HFFc6 (cell line): ENCODE measurements at places on chromosomes 6 and 20.

DNA sequence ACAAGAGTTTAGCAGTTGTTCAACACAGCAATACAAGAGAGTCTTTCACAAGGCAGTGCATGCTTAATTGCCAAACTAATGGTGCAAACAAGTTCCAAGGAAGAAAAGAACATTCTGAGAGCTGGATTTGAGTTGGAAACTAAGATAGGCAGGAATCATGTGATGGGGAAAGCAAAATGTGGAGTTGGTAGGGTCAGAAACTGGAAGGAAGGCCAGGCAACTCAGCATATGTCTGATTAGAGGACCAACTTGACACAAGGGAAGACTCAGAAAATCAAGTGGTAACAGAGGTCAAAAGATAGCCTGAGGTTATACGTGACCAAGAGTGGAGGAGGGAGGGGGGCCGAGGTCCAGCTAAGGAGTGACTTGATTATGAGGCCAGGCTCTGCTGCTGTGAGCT lies 117.3 kb downstream of the SMLR1 start:
- H3K27ac ChIP-seq: no peak overlapping the region
- H3K4me3 ChIP-seq: no peak overlapping the region
- DNase-seq: no peak

DNA sequence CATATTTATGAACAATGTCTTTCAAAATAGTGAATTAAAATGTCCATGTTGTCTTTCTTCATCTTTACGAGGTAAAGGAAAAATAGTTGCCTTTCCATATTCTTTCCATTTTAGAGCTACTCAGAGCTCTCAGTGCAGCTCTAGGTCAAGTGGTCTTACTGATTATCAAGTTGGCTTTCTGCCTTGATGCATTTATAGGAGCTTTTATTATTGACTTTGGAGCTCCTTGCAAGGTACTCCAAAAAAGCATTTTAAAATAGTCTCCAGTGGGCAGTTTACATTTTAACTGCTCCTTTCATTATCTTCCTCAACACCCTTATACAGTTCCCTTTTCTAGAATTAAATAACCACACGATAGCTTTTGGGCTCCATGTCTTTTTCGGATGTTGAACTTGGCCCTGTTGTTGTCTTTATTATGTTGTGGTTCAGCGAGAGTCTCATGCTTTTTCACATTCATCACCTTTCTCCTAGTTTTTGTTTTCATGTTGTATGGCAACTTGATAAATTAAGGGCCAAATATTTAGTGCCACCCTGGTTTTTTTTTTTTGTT lies 122.9 kb downstream of the CLIC5 start:
- H3K27ac ChIP-seq: no peak overlapping the region
- no peak overlapping the region for H3K4me3 ChIP-seq
- peaks cover 11% of the 10 kb centered on the region; the same call in 1 of the 2 replicates for H3K4me1 ChIP-seq
- no peak for DNase-seq
- H3K36me3 ChIP-seq: no peaks in the 10 kb centered on the region

- no peaks in the 10 kb centered on the region for H3K36me3 ChIP-seq
- H3K4me3 ChIP-seq: no peak overlapping the region
- H3K4me1 ChIP-seq: peaks cover 42% of the 10 kb centered on the region
Observed at GRCh38 chr6:45920819-45921511, 94.7 kb downstream of the CLIC5 start.

GRCh38 chr6:143125864-143126573 lies 65.3 kb downstream of the AIG1 start:
- H3K4me1 ChIP-seq: peaks cover 23% of the 10 kb centered on the region
- H3K27me3 ChIP-seq: no peaks in the 10 kb centered on the region; the same call in 1 of the 2 replicates
- peak; percentile 34 for DNase-seq
- no peak overlapping the region for H3K4me3 ChIP-seq

DNA sequence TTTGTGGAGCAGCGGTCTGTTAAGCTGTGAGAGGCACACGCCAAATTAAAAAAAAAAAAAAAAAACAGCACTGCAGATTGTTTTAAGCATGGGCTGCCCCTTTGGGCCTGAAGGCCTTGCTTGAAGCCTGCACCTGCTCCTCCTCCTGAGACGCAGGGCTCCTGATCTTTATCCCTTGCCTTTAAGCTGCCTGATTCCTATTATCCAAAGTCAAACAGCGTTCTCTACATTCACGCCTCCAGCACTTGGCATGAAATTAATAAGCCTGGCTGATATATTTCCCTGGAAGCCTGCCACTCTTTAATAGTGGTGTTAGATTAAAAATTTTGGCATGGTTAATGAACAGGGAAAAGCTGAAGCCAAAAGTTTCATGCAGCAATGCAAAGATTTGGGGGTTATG lies 163.9 kb downstream of the FAXC start:
- DNase-seq: no peak
- no peaks in the 10 kb centered on the region for H3K36me3 ChIP-seq
- H3K27me3 ChIP-seq: no peaks in the 10 kb centered on the region
- H3K27ac ChIP-seq: no peak overlapping the region
- H3K4me3 ChIP-seq: no peak overlapping the region

- DNase-seq: no peak
- no peaks in the 10 kb centered on the region for H3K36me3 ChIP-seq
- no peak overlapping the region for H3K27ac ChIP-seq
Observed at GRCh38 chr20:46331611-46332361, 23.5 kb upstream of the CDH22 start.

DNA sequence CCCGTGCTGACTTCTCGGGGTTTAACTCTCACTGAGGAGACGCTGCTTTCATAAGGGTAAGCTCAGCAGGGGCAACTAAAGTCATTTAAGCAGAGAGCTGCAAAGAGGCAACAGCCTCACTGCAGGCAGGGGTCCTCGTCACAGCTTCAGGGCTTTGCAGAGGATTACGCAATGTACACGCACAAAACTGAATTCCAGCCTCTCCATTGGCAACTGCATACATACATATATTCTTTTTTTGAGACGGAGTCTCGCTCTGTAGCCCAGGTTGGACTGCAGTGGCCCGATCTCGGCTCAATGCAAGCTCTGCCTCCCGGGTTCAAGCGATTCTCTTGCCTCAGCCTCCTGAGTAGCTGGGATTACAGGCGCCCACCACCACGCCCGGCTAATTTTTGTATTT lies 2.4 kb downstream of the GMEB2 start:
- no peak for DNase-seq
- peaks cover 15% of the 10 kb centered on the region for H3K36me3 ChIP-seq
- H3K27ac ChIP-seq: no peak overlapping the region
- H3K4me3 ChIP-seq: no peak overlapping the region; the same call in 1 of the 2 replicates

DNA sequence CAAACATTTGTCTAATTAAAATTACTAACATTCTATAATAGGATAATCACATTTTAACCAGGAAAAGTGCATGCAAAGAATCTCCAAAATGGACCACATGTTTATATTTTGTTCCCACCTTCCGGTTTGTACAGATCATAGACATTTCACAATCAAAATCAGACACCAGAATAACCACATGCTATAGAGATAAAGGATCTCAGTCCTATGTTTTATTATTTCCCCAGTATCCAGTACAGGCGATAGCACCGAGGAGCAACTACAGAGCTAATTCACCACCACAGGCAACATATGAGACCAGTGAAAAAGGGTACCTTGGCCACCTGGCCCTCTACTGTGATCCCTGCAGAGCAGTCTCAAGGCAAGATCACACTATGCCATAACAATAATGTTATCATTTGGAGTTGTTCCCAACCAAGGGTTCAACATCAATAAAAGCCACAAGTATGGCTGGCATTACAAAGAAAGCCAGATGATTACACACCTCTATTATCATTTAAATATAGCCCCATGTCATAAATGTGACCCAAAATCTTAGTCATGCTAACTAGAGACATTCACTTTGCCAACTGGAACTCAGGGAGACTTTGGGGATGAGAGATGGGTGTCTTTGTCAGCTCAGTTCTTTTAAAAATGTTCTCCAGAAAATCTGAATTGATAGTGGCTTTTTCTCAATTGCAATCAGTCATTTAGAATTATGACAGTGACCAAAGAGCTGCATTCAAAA lies 46.7 kb downstream of the RALGAPA2 start:
- H3K27ac ChIP-seq: no peak overlapping the region
- no peaks in the 10 kb centered on the region for H3K36me3 ChIP-seq
- H3K4me1 ChIP-seq: no peaks in the 10 kb centered on the region
- H3K4me3 ChIP-seq: no peak overlapping the region

DNA sequence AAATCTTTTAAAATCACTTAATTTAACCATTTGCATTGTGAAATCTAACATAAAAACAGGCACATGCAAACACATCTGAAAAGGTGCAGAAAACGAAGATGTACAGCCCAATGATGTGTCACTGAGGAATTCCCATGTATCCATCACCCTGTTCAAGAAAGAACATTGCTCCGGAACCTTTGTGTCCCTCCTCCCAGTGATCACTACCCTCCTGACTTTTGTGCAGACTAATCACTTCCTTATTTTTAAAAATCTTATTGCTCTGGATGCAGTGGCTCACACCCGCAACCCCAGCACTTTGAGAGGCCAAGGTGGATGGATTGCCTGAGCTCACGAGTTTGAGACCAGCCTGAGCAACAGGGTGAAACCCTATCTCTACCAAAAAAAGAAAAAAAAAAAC lies 14.6 kb downstream of the GINS1 start:
- peaks cover 1% of the 10 kb centered on the region; the same call in 1 of the 2 replicates for H3K27me3 ChIP-seq
- H3K4me1 ChIP-seq: peaks cover 9% of the 10 kb centered on the region
- no peak overlapping the region for H3K4me3 ChIP-seq
- no peak overlapping the region for H3K27ac ChIP-seq
- no peak for DNase-seq
- peaks cover 10% of the 10 kb centered on the region for H3K36me3 ChIP-seq

DNA sequence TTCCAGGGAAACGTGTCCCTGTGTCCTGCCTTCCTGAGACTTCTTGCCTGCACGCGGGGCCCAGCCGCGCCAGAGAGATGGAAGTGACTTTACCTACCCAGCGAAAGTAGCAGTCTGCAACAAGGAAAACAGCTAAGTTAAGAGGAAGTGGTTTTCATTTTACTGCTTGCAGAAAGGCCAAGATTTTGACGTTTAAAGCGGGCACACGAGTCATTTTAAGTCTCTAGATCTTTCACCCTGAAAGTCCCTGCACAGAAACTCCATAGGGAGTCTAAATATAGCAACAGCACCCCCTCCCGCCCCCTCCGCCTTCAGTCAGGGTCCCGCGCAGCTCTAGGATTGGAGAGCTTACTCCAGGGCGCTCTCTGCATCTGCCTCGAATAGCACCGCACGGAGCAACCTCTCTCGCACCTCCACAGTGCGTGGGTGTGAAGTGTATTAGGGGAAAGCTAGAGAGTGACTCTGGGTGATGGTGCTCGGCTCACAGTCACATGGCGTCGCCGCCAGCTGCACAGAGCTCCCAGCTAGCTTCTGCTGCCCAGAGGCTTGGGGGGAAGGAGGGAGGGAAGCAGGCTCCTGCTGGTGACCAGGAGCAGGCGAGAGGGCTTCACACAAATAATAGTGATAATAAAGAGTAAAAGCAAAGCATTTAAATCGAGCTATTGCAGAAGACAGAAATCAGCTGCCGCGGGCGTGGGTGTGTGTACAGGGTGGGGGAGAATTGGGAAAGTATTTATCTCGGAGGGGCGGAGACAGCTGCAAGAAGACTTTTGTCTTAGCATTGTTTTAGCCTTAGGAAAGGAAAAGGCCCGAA lies 1.8 kb upstream of the KCNQ5 start:
- no peaks in the 10 kb centered on the region for H3K27me3 ChIP-seq
- DNase-seq: peak; percentile 47
- H3K36me3 ChIP-seq: peaks cover 4% of the 10 kb centered on the region; the same call in 1 of the 2 replicates
- H3K4me1 ChIP-seq: peaks cover 62% of the 10 kb centered on the region

- peaks cover 31% of the 10 kb centered on the region for H3K4me1 ChIP-seq
- DNase-seq: no peak
- peaks cover 51% of the 10 kb centered on the region for H3K27me3 ChIP-seq
- no peak overlapping the region for H3K27ac ChIP-seq
Observed at GRCh38 chr6:159170333-159170672, 1.1 kb downstream of the FNDC1 start.

DNA sequence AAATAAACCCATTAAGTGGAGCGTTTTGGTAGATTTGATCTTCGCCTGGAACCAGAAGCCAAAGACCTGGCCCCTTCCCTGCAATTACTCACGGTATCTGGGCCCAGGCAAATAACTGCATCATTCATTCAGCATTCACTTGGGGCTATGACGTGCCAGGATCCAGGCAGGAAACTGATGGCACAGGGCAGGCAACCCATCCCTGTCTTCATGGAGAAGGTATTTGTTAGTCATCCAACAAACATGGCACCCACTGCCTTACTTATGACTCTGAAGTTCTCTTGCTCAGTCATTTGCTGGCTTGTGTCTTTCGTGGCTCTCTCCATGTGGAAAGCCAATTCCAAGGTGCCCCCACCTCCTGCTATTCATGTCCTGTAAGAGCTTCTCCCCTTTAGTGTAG lies 232.4 kb downstream of the BMP7 start:
- peaks cover 29% of the 10 kb centered on the region for H3K4me1 ChIP-seq
- H3K36me3 ChIP-seq: no peaks in the 10 kb centered on the region; the same call in 1 of the 2 replicates

DNA sequence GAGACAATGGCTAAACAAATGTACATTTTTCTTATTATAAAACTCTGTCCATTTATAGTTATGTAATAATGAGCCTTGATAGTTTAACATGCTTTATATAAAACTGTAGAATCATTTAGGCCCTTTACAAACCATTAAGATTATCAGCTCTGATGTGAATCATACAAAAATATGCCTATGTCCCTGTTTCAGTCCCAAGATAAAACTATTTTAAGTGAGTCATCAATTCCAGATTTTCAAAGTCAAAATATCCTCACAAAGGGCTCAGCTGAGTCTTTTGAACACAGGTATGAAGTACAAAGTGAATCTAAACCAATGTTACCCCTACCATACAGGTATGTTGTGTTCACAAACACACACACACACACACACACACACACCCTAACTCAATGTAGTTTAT lies 88.0 kb downstream of the PTPRK start:
- H3K4me3 ChIP-seq: no peak overlapping the region
- peaks cover 1% of the 10 kb centered on the region; the same call in 1 of the 2 replicates for H3K27me3 ChIP-seq
- DNase-seq: peak; percentile 55
- peaks cover 24% of the 10 kb centered on the region for H3K36me3 ChIP-seq

DNA sequence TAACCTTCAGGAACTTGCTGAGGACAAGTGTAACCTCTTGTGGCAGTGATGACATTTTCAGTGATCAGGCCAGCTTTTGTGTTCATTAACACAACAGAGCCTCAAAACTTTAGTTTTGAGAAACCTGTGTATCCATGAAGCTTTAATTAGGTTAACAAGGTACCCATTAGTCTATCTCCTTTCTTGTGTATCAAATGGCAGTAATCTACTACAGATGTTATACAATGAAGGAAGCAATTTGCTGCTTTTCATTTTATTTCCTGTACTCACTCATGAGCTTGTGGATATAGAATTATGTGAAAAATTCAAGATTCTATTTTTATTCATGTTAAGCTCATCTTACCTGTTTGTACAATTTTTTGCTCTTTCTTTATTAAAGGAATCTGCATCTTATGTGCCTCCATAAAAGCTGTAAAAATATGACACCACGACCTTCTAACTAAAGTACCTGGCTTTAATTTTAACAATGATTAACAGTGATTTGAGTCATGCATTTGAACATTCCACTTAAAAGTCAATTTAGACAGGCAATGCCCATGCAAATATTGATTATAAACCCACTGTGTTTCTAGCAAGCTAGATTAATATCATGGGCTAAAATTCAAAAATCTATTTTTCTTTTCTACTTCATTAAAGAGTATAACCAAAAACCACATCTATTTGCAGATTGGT lies 897.3 kb downstream of the KIF16B start:
- H3K36me3 ChIP-seq: peaks cover 14% of the 10 kb centered on the region
- peaks cover 4% of the 10 kb centered on the region; the same call in 1 of the 2 replicates for H3K27me3 ChIP-seq
- DNase-seq: no peak
- H3K27ac ChIP-seq: peak overlapping the region; percentile 16; the same call in 1 of the 2 replicates
- H3K4me3 ChIP-seq: peak overlapping the region; percentile 1; the same call in 1 of the 2 replicates

GRCh38 chr6:111771629-111772028 lies 101.6 kb downstream of the FYN start:
- peaks cover 10% of the 10 kb centered on the region for H3K36me3 ChIP-seq
- H3K4me1 ChIP-seq: peaks cover 29% of the 10 kb centered on the region
- DNase-seq: no peak

- no peaks in the 10 kb centered on the region for H3K4me1 ChIP-seq
- no peak overlapping the region for H3K27ac ChIP-seq
Observed at GRCh38 chr6:74410630-74411029, 714.6 kb downstream of the CD109 start.
